ENCODE measurements at places on chromosomes 6 and 20.

- DNase-seq = no peak
Observed at GRCh38 chr20:10792291-10792690, 118.5 kb upstream of the JAG1 start.

- DNase-seq = no peak
Observed at GRCh38 chr20:51034988-51035656, 12.2 kb upstream of the KCNG1 start.

DNA sequence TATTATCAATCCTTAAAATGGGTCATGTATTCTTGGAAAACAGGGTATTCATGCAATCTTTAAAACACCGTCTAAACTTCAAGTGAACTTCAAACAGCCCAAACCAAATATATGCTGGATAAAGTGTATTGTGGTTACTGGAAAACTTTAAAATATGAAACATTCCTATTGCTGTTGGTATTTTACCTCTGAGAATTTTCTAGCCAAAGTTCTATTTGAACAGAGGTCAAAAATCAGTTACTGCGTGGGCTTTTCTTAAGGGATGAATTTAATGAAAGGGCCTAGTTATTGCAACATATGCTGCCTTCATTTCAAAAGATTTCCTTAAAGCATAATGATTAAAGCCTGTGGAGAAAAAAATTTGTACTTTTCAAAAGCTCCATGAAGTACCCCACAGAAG lies 436.0 kb downstream of the PLCB1 start:
- DNase-seq = peak; percentile 8

- no peak for DNase-seq
Observed at GRCh38 chr6:2021713-2022125, 223.7 kb downstream of the GMDS start.

DNA sequence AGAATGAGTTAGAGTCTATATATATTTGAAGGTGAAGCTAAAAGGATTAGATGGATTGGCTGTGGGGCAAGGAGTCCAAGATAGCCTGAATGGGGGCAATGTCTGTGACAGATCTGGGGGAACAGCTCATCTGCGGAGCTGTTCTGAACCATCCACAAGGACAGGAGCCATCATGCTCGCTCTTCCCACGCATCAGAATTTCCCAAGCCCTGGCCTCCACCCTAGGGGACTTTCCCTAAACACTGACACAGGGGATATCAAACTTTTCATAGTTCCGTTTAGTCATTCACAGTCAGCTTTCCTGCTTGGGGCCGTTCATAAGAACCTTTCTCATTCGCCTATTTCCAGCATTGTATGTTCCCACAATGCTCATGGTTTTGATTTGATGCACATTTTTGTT lies 37.6 kb upstream of the CCN6 start:
- DNase-seq = no peak

DNA sequence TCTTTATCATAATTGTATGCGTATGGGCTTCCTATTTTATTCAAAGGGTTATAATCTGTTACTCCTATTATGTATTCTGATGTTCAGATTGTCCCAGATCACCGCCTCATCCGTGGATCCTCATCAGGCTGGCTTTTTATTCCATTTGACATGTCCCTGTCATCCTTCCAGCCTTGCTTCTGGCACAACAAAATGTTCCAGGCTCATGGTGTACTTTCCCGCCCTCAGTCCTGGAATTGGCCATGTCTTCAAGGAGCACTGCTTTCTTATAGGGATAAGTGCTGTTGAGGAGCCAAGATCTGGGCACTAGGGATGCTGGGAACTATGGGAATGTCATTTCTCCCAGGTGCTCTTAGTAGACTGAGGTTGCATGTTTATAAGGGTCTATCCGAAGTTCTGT lies 207.8 kb downstream of the JARID2 start:
- DNase-seq = no peak

GRCh38 chr20:275791-276190 lies 14.8 kb downstream of the C20orf96 start:
- DNase-seq = no peak

DNA sequence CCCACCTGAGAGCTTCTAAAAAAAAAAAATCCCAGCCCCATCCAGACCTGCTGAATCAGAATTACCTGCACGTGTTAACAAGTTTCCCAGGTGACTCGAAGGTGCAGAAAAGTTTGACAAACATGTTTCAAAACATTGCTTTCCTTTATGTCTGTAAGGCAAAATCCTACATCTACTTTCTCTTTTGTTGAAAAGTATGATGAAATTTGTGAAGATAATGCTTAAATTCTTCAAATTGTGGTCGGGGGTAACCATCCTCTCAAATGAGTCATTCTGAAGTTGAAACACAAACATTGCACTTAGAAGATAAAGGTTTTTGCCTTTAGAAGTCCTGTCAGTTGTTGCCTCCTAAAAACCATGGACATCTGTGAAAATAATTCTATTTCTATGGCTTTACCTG lies 429.7 kb downstream of the EPHA7 start:
- DNase-seq = no peak

DNA sequence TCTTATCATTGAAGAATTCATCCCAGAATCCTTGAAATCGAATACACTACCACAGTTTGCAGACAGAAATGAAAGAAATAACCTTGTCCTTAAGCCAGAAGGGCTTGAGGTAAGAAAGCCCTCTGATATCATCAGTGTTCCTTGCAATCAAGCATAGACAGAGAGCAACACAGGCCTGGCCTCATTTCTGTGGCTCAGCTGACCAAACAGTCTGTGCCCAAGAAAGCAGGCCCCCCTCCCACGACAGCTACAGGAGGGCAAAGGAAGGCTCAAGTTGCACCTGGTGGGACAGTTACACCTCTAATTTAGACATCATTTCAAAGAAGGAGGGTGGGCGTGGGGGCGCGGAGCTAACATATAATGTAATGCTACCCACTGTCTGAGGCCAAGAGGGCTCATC lies 21.6 kb downstream of the KIF16B start:
- no peak for DNase-seq

DNA sequence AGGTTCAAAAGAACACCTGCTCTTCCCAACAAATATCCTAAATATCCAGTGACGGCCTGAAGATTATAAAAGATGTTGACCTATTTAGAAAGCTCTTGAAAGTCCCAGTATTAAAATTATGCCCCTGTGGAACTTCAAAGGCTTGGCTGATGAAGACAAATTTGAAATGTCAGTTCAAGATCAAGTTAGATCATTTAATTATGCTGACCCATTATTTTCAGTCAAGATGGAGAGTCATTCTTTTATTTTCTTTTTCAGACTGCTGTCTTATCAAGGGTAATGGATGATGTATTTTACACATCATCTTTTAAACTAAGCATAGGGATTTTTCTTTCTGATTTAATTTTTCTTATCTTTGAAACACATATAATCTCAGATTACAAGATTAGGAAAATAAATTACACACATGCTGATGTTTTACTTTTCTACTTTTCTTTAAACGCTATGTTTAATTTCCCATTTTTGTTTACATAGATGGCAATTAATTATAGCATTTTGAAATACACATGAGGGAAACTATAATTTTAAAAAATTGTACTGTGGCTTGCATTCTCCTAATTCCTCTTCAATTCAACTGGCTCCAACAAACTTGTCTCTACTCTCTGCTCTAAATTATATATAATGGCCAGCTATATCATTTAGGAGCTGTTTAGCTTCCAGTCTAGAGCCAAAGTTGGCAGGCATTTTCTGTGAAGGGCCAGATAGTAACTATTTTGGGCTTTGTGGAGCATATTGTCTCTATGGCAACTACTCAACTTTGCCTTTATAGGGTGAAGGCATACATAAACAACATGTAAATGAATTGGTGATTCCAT lies 123.7 kb downstream of the RCAN2 start:
- no peak for DNase-seq

DNA sequence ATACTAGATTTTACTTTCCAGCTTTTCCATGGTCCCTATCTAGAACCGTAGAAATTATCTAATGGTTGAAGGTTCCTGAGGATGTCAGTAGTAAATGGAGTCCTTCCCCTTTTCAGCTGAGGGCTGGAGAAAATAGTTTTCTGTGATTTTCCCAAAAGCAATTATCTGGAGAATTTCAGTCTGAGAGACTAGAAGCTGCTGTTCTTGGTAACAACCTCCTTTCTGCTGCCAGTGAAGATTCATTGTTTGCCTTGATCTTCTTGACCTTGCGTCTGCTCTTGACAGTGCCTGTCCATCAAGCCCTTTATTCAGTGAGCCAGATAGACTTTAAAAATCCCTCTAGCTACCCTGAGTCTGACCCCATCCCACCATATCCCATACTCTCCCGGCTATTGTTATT lies 73.1 kb downstream of the PHACTR2 start:
- no peak for DNase-seq

DNA sequence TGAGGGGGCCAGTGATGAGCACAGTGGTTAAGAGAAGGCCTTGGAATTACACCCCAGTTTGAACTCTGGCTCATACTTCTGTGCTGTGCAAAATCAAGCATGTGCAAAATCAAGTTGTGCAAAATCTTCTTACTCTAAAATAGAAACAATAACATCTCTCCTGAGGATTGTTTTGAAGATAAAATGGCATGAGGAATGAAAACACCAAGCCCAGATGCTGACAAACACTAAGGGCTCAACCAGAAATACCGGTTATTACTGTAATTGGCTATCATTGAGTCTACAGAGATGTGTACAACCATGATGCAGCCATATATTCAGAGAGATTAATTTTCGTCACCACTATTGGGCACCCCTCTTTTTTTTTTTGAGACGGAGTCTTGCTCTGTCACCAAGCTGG lies 5.9 kb upstream of the BCAS1 start:
- DNase-seq = no peak

- no peak for DNase-seq
Observed at GRCh38 chr20:42041000-42041565, 422.9 kb upstream of the CHD6 start.

DNA sequence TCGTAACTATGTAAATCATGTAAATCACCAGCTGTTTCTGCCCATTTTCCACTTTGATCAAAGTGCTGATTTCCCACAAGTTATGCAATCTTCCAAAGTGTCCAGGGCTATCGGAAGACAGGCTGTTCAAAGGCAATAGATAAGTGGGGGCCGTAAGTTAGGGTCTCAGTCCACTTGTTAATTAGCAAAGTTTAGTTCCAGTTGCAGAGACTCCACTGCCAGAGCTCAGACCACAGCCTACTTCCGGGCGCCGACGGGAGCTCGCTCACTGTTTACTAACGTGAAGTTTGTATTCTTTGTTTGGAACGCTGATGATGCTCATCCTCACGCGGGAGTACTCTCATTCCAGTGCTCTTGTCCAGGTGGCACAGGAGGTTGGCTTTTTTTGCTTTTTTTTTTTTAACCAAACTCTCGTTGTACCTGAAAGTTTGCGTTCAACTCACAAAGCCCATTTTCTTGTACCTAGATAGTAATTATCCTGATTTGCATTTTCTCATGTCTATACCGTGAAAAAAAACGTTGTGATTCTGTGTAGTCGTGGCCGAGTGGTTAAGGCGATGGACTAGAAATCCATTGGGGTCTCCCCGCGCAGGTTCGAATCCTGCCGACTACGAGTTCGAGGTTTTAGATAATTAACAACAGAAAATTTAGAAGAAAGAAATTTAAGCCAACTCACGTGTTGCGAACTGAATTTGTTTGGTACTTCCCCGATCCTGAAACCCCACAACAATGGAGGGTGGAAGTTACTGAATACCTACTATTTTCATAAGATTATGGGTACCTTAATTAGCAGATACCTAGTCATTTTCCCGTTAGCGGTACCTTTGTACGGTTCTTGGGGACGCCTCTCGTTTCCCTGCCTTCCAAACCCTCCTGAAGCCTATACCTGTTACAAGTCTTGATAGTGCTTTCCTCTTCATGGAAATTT lies 29.9 kb upstream of the ZNF184 start:
- peak; percentile 84 for DNase-seq

GRCh38 chr6:22751223-22751622 lies 181.9 kb downstream of the HDGFL1 start:
- DNase-seq = no peak

- DNase-seq = no peak
Observed at GRCh38 chr6:170405311-170405975, 98.9 kb downstream of the FAM120B start.

DNA sequence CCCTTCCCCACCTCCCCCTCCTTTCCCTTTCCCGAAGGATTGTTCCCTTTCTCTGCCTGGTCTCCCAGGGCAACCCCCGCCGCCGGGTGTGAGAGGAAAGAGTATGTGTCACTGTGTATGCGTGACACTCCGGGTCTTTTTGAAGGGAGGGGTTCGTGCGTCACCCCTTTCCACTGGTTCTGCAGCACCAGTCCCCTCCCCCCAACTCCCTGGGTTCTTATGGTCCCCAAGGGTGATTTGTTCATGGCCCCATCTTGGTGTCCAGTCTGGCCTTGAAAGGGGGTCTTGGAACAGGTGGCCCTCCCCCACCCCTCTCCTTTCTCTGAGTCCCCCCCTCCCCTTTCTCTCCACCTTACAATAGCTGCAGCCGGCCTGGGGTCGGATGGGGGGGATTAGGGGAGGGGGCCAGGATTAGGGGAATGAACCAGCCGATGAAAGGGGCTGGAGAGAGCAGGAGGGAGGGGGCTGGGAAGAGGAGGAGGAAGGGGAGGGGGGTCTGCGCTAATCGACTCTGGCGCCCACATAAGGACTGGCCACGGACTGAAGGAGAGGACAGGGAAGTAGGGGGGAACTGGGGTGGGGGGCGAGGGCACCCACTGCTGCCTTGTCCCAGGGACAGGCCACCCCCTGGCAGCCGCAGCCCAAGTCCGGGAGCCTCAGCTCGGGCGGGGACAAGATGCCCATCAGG lies 1.3 kb upstream of the RING1 start:
- DNase-seq = no peak

- no peak for DNase-seq
Observed at GRCh38 chr6:17839513-17840223, 132.9 kb upstream of the NUP153 start.

DNA sequence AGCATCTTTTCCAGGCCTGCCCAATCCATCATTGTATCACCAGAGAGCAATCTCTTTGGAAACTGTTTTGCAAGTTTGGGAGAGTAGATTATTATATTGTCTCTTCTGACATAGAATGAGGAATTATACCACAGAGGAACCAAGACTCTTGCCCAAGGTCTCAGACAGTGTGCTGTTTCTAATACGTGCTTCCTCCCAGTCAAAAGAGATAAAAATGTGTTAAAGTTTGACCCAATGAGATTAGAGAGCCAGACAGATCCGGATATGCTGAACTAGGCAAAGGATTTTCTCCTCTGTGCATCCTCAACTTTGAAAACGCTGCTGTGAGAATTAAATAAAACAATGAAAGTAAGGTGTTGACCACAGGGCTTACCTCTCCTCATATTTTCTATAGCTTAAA lies 18.6 kb upstream of the NT5E start:
- DNase-seq = no peak

DNA sequence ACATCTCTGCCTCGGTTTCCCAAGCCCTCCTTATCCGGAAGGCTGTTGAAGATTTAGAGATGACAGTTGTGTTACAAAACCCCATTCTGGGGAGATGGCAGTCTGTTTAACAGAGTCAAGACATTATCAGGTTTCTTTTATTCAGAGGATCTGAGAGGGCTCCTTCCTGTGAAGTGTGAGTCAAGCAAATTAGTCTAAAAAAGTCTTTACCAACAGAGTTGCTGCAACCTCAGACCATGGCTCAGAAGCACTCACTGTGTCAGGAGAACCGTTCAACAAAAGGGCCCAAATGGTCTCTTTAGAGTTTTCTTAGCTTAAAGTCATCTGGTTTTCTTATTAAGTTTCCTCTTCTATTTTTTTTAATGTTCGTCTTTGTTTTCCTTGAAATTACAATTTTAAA lies 717.8 kb downstream of the EPM2A start:
- DNase-seq = no peak

Data from SK-N-MC (cell line).